ENCODE measurements at places on chromosomes 3 and 15.

DNA sequence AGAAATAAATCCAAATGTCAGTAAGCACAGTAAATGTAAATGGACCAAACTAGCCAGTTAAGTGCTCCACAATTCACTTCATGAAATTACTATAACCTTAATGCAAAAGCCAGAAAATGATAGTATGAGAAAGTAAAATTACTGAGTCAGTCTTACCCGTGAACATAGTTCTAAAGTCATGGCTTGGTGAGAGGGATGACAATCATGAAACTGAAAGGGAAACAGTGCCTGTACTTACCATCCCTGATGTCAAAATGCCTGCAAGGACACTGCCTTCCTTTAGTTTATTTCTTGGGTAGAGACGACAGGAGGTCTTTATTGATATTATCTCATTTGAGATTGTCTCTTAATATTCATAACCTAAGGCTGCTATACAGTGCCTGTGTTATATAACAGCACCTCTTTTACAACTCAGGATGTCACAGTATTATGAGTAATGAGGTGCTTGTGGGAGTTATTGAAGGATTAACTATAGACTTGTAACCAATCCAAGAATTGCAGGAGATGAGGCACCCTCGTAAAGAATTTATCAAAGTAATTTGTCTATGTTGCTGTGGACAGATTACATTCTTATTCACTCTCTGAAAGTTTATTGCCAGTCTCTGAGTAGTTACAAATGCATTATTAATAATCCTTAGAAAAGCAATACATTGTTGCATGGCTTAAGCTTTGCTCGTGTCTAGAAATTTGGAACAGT lies 142.9 kb upstream of the BFSP2 start:
- peak; percentile 61 for DNase-seq

DNA sequence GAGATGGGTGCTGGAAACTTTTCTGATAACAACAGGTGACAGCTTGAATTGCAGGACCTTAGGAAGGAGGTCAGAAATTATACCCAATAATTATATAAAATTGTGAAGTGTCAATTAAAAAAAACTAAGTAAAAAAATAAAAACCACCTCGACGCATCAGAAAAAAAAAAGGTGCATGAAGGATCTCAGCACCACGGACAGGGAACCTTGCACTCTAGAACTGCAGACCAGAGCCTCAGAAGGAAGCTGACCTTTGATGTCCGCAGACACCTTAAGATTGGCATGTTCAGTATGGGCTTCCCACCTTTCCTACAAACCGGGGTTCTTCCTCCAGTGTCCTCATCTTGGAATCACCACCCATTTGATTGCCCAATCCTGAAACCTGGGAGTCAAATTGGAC lies 60.9 kb downstream of the SCN10A start:
- no peak for DNase-seq

DNA sequence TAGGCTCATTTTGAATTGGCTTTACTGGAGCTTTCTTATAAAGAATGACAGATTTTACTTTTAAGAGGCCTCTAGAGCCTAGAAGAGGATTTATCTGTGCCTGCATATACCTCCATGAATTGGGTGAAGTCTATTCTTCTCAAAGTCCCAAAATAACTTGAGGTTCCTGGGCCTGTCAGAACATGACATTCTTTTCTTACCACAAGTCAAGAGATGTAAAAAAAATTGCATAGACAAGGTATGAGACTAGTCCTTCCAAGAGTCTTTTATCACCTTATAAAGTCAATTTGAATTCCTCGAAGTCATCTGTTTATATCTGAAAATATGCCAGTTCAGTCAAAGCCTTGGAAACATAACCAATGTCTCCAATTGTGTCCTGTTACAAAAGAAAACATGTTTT lies 17.2 kb upstream of the CD200 start:
- no peak for DNase-seq

- peak; percentile 23 for DNase-seq
Measured at GRCh38 chr15:69126054-69126469, 34.4 kb upstream of the GLCE start.

GRCh38 chr3:157384491-157384890 lies 52.2 kb upstream of the PTX3 start:
- no peak for DNase-seq

DNA sequence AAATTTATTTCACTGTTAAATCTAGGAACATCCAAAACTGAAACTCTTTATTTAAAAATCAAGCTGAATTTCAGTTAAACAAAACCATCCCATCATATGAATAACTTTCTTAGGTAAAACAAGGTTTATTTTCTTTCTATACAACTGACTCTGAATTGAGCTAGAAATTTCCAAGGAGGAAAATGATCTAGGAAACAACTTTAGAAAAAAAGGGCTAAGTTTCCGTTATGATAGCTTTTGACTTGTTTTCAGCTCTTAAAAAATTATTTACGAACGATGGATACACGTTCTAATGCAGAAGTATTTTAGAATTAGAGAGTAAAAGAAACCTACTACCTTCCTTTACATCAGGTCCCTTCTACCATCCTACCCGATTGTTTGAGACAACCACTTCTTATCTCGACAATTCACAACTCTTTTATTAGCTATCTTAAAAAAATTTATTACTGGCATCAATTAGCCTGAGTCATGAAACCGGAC lies 1.8 kb upstream of the IGF1R start:
- DNase-seq = no peak

GRCh38 chr15:99265541-99266070 lies 14.3 kb downstream of the LRRC28 start:
- DNase-seq = no peak

GRCh38 chr3:72776-73175 lies 123.8 kb upstream of the CHL1 start:
- no peak for DNase-seq

DNA sequence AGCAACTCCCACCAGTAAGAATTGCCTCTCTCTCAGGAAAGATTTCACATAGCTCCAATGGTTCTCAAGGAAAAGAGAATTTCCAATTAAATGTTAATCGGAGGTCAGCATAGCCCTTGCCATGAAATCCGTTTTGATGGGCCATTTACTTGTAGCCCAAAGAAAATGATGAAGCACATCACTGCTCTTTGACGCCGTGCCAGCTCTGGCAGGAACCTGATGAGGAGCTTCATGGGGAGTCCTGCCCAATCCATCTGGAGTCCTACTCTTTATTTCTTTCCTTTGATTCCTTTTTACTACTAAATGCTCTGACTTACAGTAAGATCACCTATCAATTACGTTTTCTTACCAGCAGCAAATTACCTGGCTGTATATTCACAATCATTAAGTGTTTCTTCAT lies 84.7 kb downstream of the FGF12 start:
- DNase-seq = no peak

- no peak for DNase-seq
Measured at GRCh38 chr3:138949002-138949418, 2.0 kb downstream of the FOXL2NB start.

- DNase-seq = no peak
Measured at GRCh38 chr15:31222773-31223341, 103.8 kb upstream of the KLF13 start.

Data from fibroblast of skin of abdomen (primary cell).